ENCODE measurements at places on chromosomes 5 and 9. TPM values are rescaled to one million over a fixed set of nuclear protein-coding genes. Genes with fewer than 3 reads are reported as not detected.

- DNase-seq = no peak
- H3K4me3 ChIP-seq = peak overlapping the region; percentile 36
- H3K27me3 ChIP-seq = no peaks in the 10 kb centered on the region
- peaks cover 3% of the 10 kb centered on the region for H3K36me3 ChIP-seq
- H3K4me1 ChIP-seq = peaks cover 49% of the 10 kb centered on the region
These were observed 51.9 kb downstream of the PRRT1B start for GRCh38 chr9:131597246-131597645.

DNA sequence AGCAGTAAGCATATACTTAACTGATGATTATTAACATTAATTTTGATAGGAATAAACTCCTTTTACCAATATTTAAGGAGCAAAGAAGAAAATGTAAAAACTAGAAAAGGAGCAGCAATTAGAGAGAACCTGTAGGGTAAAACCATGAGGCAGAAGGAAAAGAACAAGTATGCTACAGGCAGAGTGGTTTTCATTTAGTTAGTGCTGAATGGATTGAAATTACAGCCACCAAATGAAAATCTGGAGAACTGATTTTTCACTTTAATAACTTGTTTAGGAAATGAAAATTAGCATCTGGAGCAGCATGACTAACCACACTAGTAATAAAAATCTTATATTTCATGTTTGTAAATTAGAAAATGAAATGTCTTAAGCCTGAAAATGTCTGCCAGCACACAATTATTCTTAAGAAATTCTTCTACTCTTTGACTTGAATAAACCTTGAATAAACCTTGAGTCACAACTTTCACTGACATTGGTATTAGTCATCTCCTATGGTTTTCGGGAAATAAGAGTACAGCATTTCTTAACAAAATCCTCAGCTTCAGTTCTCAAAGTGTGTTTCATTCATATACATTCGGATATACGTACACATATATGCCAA lies 1504.9 kb upstream of the C9orf72 start:
- no peaks in the 10 kb centered on the region for H3K27me3 ChIP-seq
- no peaks in the 10 kb centered on the region for H3K36me3 ChIP-seq
- H3K27ac ChIP-seq = no peak overlapping the region
- H3K4me3 ChIP-seq = no peak overlapping the region
- no peak for DNase-seq

DNA sequence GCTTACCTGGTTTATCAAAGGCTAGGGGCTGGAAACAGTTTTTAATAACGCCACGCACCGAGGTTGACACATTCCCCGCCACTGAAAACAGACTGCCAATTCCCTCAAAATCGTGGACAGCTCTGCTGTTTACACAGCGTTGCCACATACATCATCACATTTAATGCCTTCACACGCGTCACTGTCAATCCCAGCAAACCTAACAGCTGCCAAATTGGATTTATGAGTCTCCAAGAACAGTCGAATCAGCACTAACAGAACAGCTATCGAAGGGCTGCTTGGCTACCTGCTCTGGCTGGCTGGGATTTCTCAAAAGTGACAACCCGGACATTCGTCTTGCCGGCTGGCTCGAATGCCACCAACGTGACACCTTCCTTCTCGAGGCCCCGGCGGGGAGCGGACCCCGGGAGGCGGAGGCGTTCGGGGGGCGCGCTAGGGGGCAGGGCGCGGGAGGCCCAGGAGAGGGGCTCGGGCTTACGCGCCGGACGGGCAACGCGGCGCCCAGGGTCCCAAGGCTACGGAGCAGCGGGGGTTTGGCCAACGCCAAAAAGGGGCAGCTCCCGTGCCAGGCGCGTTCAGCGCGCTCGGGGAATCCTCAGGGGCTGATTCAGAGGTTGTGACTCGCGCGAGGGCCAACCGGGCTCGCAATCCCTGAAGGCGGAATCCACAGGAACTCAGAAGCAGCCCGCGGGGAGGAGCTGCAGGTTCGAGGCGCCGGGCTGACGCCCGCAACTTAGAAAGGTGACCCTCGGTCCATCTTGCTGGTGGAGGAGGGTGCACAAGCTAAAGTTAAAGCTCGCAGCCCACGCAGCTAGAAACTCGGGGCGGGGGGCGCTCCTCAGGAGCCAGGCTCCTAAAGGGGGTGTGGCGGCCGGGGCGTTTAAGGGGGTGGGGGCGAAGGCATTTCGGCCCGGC lies 1.2 kb downstream of the CDC14B start:
- peaks cover 17% of the 10 kb centered on the region for H3K4me1 ChIP-seq
- no peak for DNase-seq
- H3K27me3 ChIP-seq = peaks cover 10% of the 10 kb centered on the region
- no peak overlapping the region for H3K27ac ChIP-seq

DNA sequence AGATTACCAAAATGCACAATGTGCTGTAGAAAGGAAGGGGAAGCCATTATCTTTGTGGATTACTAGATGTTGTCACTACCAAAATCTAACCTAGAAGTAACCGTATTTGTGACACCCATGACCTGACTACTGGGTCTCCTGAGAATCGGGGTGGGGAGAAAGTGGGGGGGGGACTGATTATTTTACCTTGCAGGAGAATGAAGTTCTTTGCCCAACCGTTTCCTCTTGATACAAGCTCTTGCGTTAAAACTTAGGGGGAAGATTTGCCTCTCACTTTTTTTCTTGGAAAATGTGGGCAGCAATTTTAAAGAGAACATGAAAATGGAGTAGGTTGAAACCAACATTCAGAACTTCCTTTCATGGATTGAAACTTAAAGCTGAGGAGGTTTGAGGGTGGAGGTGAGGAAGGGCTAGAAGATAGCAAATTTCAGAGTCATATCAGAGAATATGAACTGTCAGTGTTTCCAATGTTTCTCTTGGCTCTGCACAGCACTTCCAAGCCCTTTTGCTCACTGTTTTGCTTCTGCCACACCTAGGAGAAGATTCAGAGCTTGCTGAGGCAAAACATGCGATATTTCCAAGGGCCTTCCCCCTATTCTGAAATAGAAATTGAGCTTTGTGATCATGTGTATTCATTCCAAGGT lies 280.8 kb downstream of the AOPEP start:
- peaks cover 31% of the 10 kb centered on the region for H3K4me1 ChIP-seq
- DNase-seq = no peak
- H3K27ac ChIP-seq = peak overlapping the region; percentile 94
- peak overlapping the region; percentile 58 for H3K4me3 ChIP-seq
- peaks cover 37% of the 10 kb centered on the region for H3K27me3 ChIP-seq

GRCh38 chr9:86859056-86859455 lies 88.2 kb downstream of the GAS1 start:
- DNase-seq = no peak
- H3K4me3 ChIP-seq = no peak overlapping the region
- no peak overlapping the region for H3K27ac ChIP-seq
- no peaks in the 10 kb centered on the region for H3K4me1 ChIP-seq

DNA sequence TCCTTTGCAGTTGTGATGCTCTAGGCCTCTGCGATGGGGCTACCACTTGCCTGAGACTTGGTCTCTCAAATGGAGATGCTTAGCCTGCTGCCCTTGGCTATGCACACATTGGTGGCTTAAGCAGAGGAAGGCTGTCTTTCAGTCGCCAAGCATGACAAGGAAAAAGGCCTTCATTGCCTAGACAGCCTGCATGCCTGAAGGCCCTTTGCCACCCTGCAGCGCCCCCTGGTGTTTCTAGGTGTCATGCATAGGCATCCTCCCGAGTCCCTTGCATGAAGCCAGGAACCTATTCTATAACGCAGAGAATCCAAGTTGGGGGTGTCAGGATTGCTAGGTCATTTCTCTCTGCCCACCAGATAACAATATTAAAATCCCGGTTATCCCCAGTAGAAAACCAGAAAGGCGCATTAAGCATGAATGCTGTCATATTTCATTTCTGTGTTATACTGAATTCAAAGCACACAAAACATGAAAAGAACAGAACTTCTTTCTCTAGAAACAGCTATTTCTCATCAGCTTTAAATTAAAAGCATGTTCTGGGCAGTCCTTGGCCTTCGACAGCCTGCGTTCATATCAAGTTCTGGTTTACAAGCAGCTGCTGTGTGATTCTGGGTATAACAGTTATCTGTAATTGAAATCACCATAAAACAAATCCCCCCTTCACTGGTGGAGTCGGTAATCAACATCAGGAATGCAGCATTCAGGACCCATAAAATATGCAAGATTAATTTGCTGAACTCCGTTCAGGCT lies 59.7 kb upstream of the TRPC7 start:
- no peaks in the 10 kb centered on the region for H3K36me3 ChIP-seq
- no peak overlapping the region for H3K4me3 ChIP-seq
- no peaks in the 10 kb centered on the region for H3K4me1 ChIP-seq

DNA sequence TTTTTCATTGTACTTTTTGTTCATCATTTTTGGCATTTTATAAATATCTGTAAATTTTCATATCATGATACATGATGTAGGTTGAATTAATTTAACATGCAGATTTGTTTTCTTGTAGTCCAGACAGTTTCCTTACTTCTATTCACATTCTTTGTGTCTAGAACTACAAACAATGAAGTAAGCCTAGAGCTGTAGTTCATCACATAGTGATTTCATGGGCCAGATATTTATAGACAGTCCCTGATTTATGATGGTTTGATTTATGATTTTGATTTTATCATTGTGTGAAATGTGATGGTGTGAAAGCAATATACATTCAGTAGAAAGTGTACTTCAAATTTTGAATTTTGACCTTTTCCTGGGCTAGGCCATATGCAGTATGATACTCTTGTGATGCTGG lies 139.0 kb downstream of the ARHGEF28 start:
- no peaks in the 10 kb centered on the region for H3K36me3 ChIP-seq
- no peak overlapping the region for H3K4me3 ChIP-seq
- no peaks in the 10 kb centered on the region for H3K4me1 ChIP-seq
- H3K27me3 ChIP-seq = no peaks in the 10 kb centered on the region
- no peak overlapping the region for H3K27ac ChIP-seq
- DNase-seq = no peak

GRCh38 chr9:37486256-37486615 lies 488 bp downstream of the POLR1E start:
- peaks cover 33% of the 10 kb centered on the region for H3K4me1 ChIP-seq
- peak overlapping the region; percentile 77 for H3K27ac ChIP-seq
- peak overlapping the region; percentile 58 for H3K4me3 ChIP-seq
- no peaks in the 10 kb centered on the region for H3K27me3 ChIP-seq
- H3K36me3 ChIP-seq = peaks cover 13% of the 10 kb centered on the region
- no peak for DNase-seq

DNA sequence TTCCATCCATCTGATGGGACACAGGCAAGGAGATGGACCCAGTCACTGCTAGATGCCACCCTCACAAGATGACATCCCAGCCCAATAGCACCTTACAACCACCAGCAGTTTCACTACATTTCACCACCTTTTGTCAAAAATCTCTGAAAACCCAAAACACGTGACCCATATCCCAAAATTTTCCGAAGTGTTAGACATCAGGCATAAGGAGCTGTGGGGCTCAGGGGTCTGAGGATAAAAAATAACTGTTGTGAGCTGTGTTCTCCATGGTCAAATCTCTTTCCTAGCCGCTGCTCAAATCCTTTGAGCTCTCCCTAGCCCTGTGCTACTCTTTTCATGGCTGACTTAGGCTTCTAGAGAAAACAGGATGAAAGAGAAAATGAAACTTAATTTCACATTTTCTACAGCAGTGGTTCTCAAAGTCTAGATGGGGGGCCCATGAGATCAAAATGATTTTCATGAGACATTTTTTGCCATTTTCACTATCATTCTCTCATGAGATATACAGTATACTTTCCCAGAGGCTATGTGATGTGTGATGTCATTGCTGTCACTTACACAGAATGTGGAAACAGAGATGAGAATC lies 40.7 kb downstream of the TIMD4 start:
- DNase-seq = no peak
- peaks cover 21% of the 10 kb centered on the region for H3K4me1 ChIP-seq
- no peaks in the 10 kb centered on the region for H3K36me3 ChIP-seq

GRCh38 chr9:79662537-79662956 lies 90.8 kb downstream of the TLE4 start:
- H3K27me3 ChIP-seq = no peaks in the 10 kb centered on the region
- no peak overlapping the region for H3K27ac ChIP-seq
- DNase-seq = no peak
- no peak overlapping the region for H3K4me3 ChIP-seq

GRCh38 chr9:109382182-109382581 lies 61.3 kb upstream of the EPB41L4B start:
- no peaks in the 10 kb centered on the region for H3K27me3 ChIP-seq
- H3K27ac ChIP-seq = no peak overlapping the region
- no peak overlapping the region for H3K4me3 ChIP-seq
- no peak for DNase-seq

DNA sequence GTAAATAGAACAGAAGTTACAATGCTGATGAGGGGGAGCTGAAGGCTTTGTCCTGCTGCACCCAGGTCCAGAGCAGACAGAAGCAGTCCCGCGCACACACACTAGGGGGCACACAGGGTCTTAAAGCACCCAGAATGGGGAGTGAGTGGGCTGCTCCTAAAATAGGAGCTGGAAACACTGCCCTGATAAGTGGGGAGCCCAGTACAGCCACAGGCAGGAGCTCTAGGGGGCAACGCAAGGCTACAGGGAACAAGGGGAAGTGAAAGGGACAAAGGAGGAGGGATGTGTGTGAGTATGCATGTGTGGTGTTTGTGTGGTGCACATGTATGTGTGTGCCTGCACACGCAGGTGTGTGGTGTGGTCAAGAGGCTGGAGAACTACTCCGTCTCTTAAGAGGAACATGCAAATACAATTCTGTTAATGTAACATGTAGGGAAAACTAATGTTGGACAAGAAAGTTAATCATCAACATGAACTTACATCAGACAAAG lies 191.5 kb downstream of the ROR2 start:
- DNase-seq = no peak
- no peak overlapping the region for H3K4me3 ChIP-seq
- no peaks in the 10 kb centered on the region for H3K4me1 ChIP-seq
- no peak overlapping the region for H3K27ac ChIP-seq
- no peaks in the 10 kb centered on the region for H3K36me3 ChIP-seq
- no peaks in the 10 kb centered on the region for H3K27me3 ChIP-seq

DNA sequence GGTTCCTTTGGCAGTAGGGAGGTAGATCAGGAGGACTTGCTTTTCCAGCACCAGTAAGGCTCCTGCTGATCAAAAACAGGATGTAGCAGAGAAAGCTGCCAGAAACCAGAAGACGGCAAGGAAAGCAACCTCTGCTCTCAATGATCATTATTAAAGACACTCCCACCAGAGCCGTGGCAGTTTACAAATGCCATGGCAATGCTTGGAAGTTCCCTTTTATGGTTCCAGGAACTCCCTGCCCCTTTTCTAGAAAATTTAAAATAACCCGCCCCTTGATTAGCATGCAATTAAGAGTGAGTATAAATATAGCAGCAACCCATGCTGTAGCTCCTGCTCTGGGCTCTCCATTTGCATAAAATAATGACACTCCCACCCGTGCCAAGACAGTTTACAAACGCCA lies 16.1 kb downstream of the EQTN start:
- H3K36me3 ChIP-seq = no peaks in the 10 kb centered on the region
- DNase-seq = no peak
- H3K4me3 ChIP-seq = no peak overlapping the region
- no peak overlapping the region for H3K27ac ChIP-seq

The UHRF2 gene
- 29.4 TPM for polyA plus RNA-seq

The TSLP gene
- polyA plus RNA-seq = 0.41 TPM

The PCA3 gene
- not detected for polyA plus RNA-seq
